ENCODE measurements at places on chromosomes 13 and 19.
A peak's percentile ranks its signal among the peaks of the same experiment; 100 is the strongest.

DNA sequence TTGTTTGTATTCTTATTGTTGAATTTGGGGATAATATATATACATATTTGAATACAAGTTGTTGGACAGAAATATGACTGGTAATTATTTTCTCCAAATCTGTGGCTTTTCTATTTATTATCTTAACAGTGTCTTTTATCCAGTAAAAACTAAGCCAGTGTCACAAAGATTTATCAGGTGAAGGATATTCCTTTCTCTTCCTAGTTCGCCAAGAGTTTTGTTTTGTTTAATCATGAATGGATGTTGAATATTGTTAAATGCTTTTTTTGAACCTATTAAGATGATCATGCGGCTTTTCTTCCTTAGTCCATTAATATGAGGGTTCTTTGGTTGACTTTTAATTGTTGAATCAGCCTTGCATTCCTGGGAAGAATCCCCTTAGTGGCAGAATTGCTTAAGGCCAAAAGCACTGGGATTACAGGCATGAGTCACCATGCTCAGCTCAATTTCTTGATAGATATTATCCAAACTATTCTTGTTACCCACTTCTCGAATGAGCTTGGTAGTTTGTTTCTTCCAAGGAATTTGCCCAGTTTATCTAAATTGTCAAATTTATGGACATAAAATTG lies 53.3 kb downstream of the TEX26 start:
- DNase-seq: no peak

GRCh38 chr13:98585398-98585754 lies 8.5 kb upstream of the STK24 start:
- DNase-seq: no peak

DNA sequence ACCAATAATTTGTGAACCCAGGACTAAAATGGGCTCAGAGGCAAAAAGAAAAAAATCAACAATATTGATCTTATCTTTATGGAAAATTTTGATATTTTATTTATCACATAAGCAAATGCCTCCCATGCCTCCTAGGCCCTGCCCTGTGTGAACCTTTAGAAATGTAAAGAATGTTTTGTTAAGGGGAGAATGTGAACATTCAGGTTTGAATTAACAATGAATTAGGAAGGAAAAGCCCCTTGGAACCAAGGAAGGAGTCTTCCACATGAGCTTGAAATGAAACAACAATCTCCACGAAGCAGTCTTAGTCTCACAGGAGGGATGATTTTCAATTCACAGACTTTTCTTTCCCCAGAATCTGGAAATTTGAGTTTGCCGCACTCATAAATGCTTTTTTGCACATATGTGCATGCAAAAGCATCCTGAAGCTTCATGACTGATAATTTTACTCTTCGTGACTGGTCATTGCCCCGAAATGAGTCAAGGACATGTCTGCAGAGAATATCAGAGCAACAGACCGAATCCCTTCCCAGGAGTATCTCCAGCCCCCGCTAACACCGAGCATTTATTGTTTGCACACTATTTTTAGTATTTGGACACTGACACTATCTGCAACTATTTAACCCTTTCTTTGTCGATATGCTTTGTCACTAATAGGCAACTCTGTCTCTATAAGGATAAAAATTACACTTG lies 135.2 kb downstream of the DCT start:
- no peak for DNase-seq

- no peak for DNase-seq
These were observed 1135.3 kb downstream of the SLITRK5 start for GRCh38 chr13:88806438-88806837.

GRCh38 chr13:32947411-32948276 lies 68.6 kb upstream of the KL start:
- DNase-seq: no peak

- DNase-seq: no peak
These were observed 22.0 kb downstream of the ITGBL1 start for GRCh38 chr13:101474419-101474957.

DNA sequence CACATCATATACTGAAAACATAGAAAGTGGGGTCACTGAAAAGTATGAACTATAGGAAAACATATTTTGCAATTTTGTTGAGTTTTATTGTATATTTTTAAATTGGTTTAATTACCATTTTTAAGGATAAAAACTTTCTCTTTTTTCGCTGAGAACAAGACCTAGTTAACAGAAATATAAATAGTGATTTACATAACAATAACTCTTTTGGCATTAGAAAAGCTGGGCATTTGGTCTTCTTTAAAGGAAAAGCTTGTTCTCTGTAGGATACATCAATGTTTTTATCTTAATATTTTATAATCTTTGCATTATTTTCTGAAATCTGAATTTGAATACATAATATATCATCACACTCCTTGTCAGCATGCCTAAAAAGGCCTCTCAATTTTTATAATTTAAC lies 47.4 kb upstream of the MYCBP2 start:
- no peak for DNase-seq

DNA sequence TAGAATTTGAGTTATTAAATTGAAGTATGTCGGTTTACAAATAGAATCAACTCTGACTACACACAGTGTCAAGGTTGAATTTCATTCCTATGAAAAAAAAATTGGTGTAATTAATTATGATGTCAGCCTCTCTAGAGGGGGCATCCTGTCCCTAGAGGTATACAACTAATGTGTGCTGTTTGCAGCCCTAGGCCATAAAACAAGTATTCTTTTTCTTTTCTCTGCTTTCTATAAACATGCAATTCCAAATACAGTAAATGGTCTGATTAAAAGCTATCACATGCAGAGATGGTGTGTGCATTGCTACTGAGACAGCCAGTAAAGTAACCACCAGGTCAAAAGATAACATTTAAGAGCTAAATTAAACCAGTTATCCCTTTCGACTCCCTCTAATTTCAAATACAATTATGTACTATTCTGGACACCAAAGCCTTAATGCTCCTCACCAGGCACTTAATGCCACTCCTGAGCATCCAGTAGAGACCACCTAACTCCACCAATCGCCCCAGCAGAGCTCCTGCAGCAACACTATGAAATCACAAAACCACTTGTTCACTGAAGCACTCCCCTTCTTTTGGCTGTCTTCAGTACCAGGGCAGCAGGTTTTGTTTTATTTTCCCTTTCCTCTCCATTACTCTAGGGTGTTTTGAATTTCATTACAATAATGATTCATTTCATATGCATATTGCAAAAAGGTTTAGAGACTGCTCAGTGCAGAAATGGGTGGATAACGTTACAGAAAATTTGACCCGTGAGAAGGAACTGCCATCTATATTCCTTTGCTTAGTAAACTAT lies 426.9 kb downstream of the PCDH9 start:
- DNase-seq: no peak

GRCh38 chr13:60369242-60369641 lies 27.8 kb upstream of the TDRD3 start:
- no peak for DNase-seq

GRCh38 chr13:41004875-41005693 lies 14.0 kb downstream of the ELF1 start:
- peak; percentile 65 for DNase-seq

DNA sequence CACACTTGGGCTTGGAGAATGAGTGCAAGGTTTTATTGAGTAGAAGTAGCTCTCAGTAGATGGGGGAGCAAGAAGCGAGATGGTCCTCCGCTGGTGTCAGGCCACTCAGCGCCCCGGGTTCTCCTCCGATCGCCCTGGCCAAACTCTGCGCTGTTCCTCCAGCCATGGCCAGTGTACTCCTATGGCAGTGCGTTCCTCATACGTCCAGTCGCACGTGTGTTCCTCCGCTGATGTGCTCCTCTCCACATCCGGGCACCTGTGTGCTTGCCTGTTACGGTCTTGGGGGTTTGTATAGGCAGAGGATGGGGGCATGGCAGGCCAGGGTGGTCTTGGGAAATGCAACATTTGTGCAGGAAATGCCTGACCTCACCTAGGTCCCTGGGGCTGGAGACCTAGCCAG lies 1899.4 kb downstream of the PCDH9 start:
- DNase-seq: no peak
